ENCODE measurements at places on chromosomes 6 and 20.
A peak's percentile ranks its signal among the peaks of the same experiment; 100 is the strongest.

DNA sequence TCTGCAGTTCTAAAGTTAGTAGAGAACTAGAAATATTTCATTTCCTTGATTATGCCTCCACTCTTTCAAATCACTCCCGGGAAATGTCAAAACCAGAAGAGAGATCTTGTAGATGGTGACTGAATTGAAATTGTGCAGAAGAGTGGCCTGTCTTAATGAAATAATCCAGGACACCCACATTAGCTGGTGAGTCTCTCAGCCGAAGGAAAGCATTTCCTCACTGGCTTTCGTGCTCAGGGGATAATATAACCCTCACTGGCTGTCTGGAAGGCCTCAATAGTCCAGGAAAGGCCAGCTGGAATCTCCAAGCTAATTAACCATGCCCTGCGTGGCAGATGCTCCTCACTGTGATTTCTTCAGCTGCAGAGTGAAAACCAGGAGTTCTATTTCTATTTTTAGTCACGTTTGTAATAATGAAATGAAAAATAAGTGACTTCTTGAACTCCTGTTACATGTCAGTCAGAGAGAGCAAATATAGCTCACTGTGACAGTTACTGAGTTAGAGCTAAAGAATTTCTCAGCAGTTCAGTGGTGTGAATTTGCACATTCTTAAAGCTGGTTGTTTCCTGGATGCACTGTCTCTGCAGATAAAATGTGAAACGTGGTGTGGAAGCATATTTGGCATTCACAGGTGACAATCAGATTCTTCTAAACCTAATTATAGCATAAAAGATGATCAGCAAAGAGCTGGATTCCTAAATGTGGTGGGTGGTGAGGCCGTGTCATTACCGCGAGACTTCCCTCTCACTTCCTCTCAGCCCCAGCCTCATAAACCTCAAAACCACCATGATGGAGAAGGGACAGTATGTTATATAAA lies 211.7 kb downstream of the LMBRD1 start:
- DNase-seq, result no peak

GRCh38 chr20:20333866-20334265 lies 34.0 kb upstream of the INSM1 start:
- no peak for DNase-seq

- DNase-seq, result no peak
Observed at GRCh38 chr6:139597771-139598755, 223.6 kb upstream of the CITED2 start.

DNA sequence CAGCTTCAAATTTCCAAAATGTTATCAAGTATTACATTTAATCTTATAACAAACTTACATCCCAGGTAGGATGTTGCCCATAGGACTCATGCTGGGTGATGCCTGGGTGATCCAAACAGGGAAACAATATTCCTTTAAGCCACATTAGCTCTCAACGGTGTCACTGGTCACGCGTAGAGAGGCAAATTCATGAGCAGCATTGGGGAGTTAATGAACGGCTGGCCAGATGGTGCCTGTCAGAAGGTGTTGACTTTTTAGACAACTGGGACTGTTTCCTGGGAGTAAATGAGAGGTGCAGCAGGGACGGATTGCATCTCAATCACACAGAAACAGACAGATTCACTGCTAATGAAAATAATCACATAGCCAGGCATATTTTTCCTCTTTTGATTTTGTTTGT lies 83.3 kb upstream of the ID4 start:
- no peak for DNase-seq

GRCh38 chr20:39025883-39026282 lies 63.7 kb downstream of the DHX35 start:
- DNase-seq, result no peak

GRCh38 chr20:17710379-17711266 lies 10.9 kb downstream of the BANF2 start:
- no peak for DNase-seq

DNA sequence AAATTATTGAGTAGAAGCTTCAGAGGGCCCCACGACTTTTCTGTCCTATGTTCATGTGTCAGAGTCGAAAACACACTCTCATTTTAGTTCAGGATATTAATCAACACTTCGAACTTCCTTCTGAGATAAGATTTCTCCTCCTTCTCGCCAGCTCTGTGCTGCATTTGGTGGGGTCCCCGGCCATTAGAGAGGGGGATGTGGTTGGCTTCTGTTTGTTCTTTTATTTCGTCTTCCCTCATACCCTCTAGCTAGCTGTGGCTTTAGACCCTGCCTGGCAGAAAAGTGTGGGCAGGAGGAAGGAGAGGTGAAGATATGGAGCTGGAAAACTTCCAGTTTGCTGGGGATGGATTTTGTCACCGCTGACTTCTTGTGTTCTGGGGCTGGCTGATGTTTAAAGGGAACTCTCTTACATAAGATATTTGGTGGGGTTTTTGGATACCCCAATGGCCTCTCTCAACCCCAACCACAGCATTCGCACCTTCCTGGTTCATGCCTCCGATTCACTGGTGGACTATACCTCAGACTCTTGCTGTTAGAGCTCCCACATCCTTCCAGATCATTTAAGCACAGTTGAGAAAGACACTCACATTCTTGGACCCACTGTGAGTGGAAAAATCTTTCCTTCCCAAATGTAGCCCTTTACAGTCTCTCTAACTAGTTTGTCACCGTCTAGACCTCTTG lies 30.7 kb upstream of the TMX4 start:
- DNase-seq, result no peak

- DNase-seq, result peak; percentile 41
Observed at GRCh38 chr6:225121-225721, 67.1 kb upstream of the DUSP22 start.

DNA sequence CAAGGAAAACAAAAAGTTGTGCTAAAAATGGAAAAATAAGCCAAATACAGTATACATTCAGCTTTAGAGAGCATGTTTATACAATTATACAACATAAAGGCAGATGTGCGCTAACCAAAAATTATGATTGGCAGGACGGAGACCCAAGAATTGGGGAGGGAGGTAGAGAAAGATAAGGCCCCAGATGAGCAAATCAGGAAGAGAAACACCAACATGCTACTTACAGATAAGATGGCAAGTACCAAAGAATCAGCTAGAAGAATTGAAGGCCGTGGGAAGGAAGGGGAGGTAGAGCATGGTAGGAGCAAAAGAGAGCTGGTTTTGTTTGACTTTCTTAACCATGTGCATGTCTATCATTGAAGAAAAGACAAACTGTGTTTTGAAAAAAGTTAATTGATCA lies 45.4 kb downstream of the PRND start:
- no peak for DNase-seq

- no peak for DNase-seq
Observed at GRCh38 chr6:155887421-155887820, 431.8 kb upstream of the NOX3 start.

- no peak for DNase-seq
Observed at GRCh38 chr6:79431537-79431933, 105.7 kb downstream of the LCA5 start.

- DNase-seq, result no peak
Observed at GRCh38 chr20:2293971-2294370, 1.8 kb upstream of the TGM3 start.

- no peak for DNase-seq
Observed at GRCh38 chr6:51411496-51412125, 592.9 kb downstream of the TFAP2B start.

DNA sequence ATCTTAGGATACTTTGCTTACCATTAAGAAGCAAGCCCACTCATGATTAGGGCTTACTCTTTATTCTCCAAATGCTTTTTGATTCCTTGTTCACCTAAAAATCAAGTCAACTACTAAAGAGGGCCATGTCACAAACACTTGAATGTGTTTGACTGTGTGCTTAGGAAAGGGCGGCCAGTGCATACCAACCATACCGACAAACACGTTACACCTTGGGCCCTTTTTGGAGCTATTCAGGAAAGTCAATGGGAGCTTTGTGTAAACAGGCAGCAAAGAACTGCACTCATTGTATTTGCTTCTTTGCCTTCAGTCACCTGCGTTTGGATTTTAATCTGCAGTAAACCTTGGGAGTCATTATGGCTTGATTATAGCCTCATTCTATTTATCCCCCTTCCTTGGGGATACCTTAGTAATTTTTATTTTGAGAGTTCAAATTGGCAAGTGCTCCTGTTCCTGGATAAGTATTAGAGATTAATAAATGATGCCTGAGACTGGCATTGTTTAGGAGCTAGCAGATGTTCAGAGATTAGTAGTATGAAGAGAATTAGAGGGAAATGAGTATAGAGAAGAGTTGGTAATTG lies 102.6 kb upstream of the HDGFL1 start:
- no peak for DNase-seq

DNA sequence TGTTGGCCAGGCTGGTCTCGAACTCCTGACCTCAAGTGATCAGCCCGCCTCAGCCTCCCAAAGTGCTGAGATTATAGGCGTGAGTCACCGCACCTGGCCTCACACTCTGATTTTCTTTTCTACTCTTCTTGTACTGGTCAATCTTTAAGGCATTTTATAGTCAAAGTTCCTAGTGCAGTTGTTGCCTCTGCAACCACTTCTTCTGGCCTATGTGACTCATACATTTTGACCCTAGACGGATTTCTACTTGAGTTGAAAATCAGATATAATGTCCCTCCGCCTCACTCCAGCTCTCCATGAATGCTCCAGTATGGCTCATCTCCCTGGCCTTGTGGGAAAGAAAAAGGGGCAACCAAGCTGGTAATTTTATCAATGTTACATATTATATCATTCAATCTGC lies 42.4 kb downstream of the TNFRSF21 start:
- DNase-seq, result no peak

- no peak for DNase-seq
Observed at GRCh38 chr6:165656581-165657324, 6.3 kb downstream of the PDE10A start.

- no peak for DNase-seq
Observed at GRCh38 chr6:130111031-130111430, 92.7 kb downstream of the L3MBTL3 start.

DNA sequence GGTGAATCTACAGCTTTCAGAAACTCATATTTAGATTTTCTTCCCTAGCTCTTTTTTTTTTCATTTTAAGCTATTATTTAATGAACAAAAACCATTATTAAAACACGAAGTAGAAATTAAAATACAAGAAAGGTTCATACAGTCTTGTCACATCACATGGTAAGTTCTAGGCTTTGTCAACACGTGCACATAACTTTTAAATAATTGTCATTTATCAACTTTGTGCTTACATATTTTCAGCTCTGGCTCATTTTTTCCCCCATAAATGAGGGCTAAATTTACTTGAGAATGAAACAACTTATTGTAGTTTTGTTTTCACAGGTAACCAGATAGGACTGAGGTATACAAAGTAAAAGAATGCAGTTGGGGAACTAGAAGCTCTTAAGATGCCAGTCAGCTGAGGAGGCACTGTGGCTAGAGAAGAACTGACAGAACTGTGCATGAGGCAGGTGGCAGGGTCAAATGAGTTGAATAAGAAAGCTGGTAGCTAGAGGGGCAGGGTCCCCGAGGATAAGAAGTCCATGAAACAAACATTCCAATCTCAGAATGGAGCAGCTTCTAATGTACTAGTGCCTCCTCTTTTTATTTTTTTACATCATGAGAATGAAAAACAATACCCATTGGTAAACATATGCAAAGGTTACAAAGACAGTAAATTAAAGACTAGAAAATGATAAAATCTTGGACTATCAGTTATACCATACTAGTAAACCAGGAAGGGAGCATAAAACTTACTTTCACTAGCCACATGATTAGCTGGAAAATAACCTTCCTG lies 141.5 kb downstream of the MYB start:
- DNase-seq, result no peak

DNA sequence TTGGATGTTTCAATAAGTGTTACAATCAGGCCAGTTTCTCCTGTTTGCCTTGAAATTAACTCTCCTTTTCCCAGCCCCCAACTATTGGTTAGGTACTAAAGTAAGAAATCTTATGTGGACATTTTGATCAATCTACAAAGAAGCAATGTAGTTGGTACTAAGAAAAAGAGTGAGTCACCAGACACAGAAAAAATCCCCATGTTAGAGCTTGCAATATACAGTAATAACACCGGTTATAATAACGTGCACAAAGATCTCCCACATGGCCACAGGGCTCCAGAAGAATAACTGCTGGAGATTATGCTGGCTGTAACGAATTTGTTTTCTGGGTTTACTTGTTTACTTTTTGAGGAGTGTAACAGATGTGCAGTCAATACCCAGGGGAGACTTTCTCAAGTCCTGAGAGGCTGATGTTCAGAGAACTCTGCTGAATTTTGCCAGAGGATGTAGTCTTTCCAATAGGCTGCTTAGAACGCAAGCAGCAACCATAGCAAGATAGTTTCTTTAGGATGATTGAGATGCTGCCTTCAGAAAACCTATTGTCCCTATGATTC lies 166.2 kb upstream of the SPACA1 start:
- DNase-seq, result no peak

GRCh38 chr6:135329851-135330803 lies 149.0 kb downstream of the MYB start:
- no peak for DNase-seq

- DNase-seq, result no peak
Observed at GRCh38 chr20:37566590-37567330, 39.1 kb upstream of the BLCAP start.

GRCh38 chr20:50577175-50578018 lies 67.2 kb downstream of the PTPN1 start:
- no peak for DNase-seq

GRCh38 chr6:166417285-166417691 lies 34.5 kb upstream of the MPC1 start:
- peak; percentile 34 for DNase-seq

- no peak for DNase-seq
Observed at GRCh38 chr6:168909288-168909687, 344.4 kb downstream of the THBS2 start.

GRCh38 chr20:55446301-55446700 lies 559.0 kb downstream of the CBLN4 start:
- DNase-seq, result no peak

DNA sequence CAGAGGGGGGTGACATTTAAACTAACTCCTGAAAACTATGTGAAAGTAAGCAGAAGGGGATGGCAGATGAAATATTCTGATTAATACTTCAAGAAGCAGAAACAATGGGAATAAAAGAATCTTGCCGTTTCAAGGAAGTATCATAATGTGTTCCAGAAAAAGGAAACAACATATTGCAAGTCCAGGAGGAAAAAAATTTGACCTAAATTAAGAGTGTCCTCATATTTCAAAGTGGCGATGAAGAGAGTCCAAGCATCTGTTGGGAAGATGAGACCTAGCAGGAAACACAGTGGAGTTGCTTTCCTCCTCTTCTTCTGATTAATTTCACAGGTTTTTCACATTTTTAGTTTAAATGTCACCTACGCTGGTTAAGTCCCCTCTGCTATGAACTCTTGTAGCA lies 45.6 kb upstream of the TNFAIP3 start:
- no peak for DNase-seq

All from activated CD4-positive, alpha-beta T cell treated with anti-CD3 and anti-CD28 coated beads for 1 hour (primary cell).